Cerebellar nuclear complex (tissue), 1 donor: ENCODE measurements at places on chromosomes 6 and 20.

DNA sequence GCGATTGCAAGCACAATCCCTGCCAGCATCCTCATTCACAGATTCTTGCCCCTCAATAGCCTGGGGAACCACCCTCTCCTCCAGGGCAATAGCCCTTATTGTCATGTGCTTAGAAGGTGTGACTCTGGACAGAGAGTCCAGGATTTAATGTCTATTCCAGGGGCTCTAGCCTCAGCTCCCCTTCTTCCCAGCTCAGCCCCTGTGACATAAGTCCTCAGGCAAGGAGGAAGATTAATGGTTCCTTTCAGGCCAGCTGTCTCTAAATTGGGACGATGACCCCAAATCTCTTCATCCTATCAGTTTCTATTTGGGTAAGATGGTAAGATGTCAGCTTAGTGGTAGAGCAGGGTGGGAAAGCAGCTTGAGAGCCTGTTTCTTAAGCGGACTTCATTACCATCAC is 8.1 kb downstream of the LRFN2 start:
- no peak for DNase-seq

DNA sequence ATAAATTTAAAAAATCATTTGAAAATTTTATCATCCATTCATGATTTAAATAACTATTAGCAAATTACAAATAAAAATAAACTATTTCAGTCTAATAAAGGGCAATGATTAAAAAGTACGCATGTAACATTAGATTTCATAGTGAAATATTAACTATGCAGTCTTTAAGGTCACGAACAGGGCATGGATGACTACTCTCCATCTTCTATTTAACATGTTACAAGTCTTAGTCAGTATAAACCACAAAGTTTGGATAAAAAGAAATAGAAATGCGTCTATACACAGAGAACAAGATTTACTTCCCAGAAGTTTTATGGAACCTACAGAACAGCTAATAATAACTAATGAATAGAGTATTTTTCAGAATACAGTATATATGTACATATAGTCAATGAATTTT is 1016.0 kb downstream of the EYS start:
- no peak for DNase-seq

DNA sequence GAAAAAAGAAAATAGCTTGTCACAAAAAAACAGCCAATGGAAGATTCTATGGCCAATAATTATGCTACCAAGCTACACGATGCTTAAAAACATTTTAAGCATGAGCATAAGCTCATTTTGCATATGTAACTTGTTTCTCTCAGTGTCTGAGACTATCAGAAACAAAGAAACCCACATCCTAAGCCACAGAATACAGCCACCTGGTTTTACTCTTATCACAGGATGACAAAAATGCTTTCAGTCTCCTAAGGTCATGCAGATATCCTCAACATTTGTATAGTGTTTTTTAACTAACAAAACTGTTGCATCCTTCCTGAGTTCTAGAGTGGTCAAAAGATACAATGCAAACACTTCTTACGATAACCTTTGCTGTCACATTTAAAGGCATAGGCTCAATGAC is 172.1 kb upstream of the RUNX2 start:
- no peak for DNase-seq

DNA sequence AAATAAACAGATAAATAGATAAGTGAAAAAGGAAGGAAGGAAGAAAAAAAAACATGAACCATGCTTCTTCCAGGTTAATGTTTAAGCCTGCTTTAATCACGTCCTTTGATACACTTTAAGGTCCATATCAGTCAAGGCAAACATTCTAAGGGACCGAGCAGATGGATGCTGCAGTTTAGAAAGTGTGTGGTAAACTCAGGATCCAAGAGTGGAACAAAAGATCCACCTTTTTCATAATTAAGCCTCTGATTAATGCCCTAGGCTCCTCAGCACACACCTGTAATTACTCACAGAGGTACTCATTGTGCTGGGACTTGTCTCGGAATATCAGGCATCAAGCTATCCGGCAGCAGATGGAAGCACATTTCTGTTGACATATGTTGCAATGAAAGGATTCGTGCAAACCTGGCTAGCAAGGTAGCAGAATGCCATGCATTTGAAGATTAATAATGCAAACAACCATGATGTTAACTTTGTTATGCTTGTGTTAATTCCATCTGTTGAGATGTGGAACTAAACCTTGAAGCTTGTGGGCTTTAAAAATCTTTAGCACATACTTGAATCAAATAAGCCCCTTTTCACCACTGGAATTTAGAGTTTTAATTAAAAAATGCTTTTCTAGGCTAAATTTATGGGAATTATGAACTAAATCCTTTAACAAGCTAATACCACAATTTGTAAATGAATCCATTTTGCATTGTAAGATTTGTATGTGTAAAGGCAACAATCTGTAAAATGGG is 163.7 kb downstream of the RALGAPA2 start:
- DNase-seq: peak; percentile 85

GRCh38 chr6:122736616-122737015 is 42.9 kb upstream of the FABP7 start:
- peak; percentile 62 for DNase-seq

DNA sequence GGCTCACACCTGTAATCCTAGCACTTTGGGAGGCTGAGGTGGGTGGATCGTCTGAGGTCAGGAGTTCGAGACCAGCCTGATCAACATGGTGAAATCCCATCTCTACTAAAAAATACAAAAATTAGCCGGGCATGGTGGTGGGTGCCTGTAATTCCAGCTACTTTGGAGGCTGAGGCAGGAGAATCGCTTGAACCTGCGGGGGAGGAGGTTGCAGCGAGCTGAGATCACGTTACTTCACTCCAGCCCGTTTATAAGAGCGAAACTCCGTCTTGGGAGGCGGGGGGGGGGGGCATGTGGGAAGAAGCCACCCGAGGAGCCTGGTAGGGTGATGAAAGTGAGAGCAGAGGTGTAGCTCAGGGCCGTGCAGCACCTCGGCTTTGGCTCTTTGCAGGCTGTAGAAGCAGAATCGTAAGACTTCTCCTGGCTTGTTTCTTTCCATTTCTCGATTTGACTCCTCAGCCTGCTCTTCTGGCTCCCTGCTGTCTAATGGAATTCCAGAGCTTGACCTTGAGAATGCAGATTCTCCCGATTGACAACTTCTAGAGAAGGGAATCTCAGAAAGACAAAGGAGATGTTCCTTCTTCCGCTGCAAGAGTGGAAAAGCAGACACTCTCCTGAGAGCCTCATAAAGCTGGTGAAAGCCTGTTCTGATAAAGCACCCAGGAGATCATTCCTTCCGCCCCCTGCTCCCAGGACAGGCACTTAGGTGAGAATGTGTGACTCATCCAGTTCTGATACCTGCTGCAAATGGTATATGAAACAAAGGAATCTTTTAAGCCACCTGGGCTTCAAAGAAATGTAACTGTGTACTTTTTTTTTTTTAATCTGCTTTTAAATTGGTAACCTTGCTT is 26.0 kb upstream of the PPP1R16B start:
- no peak for DNase-seq

DNA sequence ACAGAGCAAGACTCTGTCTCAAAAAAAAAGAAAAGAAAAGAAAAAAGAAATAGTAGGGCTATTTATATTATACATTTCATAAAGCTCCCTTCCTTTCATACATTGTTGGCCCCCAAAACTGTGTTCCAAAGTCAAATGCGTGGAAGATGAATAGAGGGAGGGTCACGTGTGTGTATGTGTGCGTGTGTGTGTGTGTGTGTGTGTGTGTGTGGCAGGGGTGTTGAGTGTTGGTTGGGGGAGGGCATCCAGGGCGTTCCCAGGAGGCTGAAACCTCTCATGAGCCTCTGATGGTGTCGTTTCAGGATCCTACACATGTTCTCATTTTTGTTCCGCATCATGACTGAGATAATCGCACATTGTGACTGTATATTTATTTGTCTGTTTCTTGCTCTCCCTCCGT is 7.8 kb upstream of the BPIFB1 start:
- no peak for DNase-seq

DNA sequence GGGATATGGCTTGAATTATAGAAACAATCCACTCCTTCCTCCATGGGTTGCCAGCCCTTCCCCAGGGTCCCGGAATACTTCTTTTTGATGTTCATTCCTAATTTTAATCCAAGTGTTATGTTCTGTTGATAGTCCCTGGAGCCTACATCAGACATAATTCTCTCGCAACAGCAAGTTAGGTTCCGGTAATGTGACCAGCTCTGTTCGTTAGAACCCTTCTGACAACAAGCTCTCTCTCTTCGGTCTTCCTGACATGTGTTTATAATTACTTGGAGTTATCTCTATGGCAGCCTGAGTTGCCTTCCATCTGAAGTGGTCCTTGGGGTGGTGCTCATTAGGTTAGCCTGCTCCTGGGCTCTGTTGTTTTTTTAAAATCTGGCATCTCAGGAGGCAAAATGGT is 506.9 kb upstream of the JARID2 start:
- DNase-seq: no peak

DNA sequence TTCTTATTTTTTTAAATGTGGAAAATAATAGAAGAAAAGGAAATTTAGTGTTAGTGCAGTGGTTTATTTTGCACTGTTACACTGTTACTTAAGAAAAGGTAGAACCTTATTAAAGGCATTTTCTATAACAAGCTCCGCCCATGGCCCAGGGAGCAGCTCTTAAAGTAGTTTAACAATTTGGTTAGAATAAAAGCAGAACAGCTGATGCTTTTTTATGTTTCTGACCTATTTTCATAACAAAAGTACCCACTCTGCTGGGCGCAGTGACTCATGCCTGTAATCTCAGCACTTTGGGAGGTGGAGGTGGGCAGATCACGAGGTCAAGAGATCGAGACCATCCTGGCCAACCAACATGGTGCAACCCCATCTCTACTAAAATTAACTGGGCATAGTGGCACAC is 32.6 kb downstream of the DSTN start:
- DNase-seq: no peak

DNA sequence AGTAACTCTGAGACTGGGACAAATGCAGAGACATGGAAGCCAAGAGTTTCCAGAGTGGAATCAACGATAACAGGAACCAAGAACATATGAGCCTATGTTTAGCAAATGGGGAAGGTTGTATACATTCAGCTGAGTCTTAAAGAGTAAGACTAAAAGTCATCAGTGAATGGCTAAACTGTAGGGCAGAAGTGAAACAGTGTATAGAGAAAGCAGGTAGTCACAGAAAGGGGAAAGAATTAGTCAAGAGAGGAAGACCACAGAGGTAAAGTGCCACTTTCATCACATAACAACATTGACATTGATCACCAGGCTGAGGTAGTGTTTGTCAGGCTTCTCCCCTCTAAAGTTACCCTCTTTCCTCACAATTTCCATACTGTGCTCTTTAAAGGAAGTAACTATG is 306.5 kb upstream of the SPTLC3 start:
- no peak for DNase-seq

DNA sequence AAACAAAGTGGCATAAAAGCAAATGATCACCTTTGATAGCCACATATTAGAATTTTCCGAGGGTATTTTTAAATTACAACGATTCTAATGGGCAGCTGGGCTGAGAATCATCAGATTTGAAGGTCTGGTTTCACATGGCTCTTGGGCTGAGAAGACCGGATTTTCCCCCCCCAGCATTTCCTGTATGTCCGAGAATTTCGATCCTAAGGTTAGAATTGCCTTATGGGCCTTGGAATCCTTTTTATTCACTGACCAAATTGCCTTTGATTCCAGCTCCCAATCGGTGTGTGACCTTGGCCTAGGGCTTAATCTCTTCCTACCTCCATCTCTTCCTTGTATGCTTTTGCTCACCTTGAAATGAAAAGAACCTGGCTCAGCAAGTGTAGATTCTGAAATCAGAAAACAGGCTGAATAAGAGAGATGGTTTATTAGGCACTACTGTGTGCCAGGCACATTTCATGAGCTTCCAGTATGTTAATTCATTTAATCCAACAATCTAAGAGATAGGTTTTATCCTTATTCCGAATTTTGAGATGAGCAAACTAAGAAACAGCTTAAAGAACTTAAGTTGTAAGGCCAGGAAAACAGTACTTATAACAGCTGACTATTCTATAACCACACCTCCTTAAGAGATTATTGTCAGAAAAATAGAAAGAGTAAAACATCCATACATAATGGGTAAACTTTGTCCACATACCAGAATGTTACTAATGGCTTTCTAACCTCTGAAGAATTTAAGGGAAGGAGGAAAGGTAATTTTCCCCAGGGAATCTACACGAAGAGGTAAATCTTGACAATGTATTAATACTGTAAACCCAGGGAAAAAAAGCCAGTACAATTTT is 39.4 kb downstream of the HFE start:
- DNase-seq: no peak

DNA sequence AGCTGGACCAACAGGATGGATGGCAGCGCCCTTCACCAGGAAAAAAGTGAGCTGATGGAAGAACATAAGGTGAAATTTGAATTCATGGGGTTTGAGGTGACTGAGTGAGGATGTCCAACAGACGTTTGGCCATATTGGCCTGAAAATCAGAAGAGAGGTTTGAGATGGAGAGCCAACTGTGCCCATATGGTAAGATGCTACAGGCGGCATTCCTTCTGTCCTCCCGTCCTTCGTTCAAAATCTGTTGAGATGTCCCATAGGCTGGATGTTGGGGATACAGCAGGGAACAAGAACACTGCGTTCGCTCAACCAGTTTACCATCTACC is 468 bp upstream of the CMTR1 start:
- no peak for DNase-seq

DNA sequence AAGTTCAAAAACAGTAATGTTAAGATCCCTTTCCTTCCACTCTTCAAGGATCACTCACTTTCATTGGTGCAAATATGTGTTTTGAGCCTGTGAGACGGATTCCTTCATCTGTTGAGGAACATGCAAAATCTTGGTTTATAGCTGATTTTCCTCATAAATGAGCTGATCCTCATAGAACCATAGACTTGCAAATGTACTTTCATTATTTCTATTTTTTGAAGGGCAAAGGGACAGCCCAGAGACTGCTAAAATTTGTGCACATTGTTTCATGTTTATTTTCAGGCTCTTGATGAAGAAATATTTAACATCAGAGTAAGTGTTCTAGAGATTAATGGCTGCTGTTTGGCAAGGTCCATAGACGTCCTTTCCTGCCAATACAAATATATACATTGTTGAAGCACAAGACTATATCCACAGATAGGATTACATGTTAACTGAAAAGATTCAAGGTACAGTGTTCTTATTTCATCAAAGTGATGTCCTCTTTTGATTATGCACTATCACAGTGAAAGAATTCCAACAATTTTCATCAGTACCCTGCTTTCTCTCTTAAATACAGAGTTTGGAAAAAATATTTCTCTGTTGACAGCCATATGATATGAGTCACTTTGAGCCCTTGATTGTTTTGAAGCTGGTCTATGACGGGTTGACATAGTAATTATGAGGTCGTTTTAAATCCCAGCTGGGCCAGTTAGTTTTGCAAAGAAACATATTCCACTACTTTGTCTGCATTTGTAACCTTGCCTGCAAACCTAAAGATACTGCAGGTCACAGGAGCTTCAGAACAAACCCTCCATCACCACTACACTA is 95.7 kb downstream of the FILIP1 start:
- DNase-seq: no peak

GRCh38 chr6:117771403-117771802 is 96.1 kb downstream of the NUS1 start:
- no peak for DNase-seq

- DNase-seq: no peak
Observed at GRCh38 chr6:5510331-5511133, 249.2 kb downstream of the FARS2 start.

GRCh38 chr6:18395856-18396197 is 8.7 kb downstream of the RNF144B start:
- no peak for DNase-seq

GRCh38 chr6:37620519-37620918 is 77.2 kb downstream of the MDGA1 start:
- DNase-seq: no peak
